ENCODE measurements at places on chromosomes 12 and 14. TPM values are rescaled to one million over a fixed set of nuclear protein-coding genes. Genes with fewer than 3 reads are reported as not detected.

DNA sequence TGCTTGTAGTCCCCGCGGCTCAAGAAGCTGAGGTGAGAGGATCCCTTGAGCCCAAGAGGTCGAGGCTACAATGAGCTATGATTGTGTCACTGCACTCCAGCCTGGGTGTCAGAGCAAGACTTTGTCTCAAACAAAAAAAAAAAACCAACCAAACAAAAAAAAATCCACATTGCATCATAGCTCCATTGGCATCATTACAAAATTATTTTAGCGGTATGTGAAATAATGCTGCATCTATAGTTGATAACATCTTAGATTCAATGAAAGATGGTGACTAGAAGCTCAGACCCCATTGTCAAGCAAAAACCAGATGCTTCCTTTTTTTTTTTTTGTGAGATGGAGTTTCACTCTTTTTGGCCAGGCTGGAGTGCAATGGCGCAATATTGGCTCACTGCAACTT lies 14.8 kb upstream of the PTHLH start:
- no peak for DNase-seq

DNA sequence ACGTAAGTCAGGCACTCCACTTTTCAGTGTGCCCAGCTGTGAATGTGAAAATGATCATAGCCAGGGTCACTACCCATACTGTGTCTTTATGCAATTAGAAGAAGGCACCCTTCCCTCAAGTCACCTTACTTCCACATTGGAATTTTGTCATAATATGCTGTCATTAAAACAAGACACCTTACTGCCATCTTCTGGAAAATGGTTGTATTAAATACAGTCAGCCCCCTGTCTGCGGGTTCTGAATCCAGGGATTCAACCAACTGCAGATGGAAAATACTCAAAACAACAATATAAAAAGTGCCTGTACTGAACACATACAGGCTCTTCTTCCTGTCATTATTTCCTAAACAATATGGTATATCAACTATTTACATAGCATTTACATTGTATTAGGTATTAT lies 70.2 kb upstream of the TBX5 start:
- DNase-seq: no peak

DNA sequence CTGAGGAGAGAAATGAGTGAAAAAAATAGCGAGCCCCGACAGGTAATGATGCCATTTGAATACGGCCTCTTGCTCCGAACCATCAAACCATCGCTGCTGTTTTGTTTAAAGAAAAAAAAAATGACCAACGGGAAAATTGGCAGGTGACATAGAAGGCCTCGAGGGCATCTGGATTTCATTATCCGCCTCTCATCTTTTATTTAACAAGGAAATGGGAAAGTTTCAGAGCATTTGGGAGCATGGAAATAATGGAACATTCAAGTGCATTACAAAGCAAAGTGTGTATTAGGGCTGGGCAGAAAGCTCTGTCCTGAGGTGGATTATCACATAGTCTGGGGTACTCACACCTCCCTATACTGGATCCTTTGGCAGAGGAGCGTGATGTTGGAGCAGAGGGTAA lies 258.7 kb downstream of the KSR2 start:
- DNase-seq: no peak

DNA sequence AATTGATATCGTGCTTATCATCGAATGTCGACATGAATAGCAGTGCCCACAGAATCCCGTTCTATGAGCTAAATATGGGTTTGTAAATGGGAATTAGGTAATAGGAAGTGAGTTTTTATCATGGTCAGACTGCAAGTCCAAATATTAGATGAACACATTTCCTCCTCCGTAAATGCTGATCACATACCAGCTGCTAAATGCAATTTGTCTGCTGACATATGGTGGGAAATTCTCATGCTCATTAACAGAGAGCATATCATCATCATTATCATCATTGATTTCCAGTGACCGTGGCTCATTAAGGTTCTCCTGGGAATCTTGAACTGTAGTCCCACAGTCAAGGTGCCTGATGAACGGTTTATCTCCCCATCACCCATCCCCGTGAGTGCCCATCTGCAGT lies 998.8 kb upstream of the TMEM132C start:
- no peak for DNase-seq

DNA sequence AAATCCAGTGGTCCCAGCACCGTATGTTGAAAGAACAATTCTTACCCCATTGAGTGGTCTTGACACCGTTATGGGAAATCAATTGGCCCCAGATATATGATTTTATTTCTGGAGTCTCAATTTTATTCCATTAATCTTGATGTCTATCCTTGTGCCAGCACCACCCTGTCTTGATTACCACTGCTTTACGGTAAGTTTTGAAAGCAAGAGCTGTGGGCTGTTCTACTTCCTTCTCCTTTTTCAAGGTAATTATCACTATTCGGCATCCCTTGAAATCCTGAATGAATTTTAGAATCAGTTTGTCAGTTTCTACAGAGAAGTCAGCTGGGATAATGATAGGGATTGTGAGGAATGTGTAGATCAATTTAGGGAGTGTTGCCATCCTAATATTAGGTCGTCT lies 160.8 kb upstream of the SFSWAP start:
- DNase-seq: no peak

WNT5B gene
- total RNA-seq: 28.5 TPM

DNA sequence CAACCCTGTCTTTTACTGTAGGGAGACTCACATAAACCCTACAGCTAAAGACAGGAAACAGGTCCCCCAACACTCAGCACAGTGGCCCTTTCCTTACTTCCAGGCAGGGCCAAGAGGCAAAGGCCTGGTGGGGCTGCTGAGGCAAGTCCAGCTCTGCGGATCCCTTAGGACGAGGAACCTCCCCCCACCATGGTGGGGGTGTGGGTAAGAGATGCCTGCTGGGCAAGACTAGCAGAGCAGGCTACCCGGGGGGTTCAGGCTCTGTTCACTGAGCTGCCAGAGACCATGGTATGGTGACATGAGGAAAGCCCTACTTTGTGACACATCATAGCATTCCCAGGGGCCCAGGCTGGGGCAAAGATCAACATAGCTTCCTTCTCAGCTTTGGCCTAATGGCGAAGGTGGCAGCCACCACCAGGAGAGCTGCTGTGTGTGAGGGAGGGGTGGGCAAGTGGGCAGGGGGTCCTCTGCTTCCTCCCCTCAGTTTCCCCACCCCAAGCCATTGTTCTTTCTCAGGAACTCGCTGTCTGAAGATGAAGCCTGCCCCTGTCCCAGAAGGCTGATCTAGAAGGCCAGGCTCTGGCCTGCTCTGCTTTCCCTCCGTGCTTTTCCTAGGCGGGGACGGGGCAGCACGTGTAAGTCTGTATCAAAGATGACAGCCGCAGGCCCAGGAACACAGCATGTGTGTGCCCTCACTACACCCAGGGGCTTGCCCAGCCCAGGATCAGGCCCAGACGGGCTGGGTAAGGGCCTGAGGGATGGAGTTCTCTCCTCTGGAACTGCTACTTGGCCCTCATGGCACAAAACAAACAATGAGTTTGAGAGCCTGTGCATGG lies 10.1 kb upstream of the TINF2 start:
- no peak for DNase-seq

TRHDE gene
- 5.8 TPM for total RNA-seq

DNA sequence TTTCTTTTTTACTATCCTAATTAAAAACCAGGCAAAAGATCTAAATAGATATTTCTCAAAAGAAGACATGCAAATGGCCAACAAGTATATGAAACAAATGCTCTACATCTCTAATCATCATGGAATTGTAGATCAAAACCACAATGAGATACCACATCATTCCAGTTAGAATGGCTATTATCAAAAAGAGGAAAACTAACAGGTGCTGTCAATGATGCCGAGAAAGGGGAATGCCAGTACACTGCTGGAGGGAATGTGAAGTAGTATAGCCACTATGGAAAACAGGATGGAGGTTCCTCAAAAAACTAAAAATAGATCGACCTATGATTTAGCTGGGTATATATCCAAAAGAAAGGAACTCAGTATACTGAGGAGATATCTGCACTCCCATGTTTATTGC lies 39.0 kb upstream of the C12orf75 start:
- DNase-seq: no peak

- peak; percentile 12 for DNase-seq
These were observed 164.9 kb downstream of the ANO4 start for GRCh38 chr12:100959481-100959880.

GRCh38 chr14:104732931-104733681 lies 9.1 kb downstream of the ADSS1 start:
- no peak for DNase-seq

All from kidney epithelial cell (primary cell).